Ureter (tissue), 1 donor: ENCODE measurements at places on chromosomes 13 and 19.

DNA sequence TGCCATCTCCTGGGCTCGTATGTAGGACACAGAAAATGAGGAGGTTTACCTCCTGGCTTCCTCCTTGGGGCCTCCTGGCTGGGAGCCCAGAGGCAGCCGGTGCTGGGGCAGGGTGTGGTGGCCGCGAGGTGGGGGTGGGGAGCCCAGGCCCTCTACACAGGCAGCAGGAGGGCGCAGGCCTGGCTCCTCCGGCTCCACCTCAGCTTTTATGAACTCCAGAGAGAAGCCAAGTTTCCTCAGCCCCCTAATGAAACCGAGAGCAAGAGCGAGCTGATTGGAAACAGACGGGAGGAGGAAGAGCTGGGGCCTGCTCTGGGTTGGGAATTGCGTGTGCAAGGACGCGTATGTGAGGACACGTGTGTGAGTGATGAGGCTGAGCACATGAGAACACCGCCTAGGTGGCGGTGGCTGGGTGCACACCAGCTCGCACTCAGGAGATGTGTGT is 23.1 kb downstream of the LYL1 start:
- DNase-seq, result peak; percentile 80

GRCh38 chr13:37306778-37307544 is 201.5 kb upstream of the CSNK1A1L start:
- no peak for DNase-seq

DNA sequence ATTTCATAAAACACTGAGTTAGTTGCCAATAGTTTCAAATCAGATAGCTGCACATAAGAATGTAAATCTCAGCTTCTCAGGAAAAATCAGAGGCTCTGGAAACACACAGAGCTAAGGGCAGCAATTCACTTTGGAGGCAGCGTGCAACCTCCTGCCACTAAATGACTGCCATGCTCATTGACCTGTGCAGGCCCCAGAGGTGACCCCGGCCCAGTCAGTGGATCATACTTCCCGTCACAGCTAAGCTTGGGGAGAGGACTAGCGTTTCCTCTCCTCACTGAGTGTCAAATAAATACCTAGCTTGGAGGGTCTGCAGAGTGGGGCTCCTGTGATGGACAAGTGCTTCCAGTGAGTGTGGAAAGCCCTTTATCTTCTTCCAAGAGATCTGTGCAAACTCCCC is 67.2 kb downstream of the UQCRFS1 start:
- no peak for DNase-seq

DNA sequence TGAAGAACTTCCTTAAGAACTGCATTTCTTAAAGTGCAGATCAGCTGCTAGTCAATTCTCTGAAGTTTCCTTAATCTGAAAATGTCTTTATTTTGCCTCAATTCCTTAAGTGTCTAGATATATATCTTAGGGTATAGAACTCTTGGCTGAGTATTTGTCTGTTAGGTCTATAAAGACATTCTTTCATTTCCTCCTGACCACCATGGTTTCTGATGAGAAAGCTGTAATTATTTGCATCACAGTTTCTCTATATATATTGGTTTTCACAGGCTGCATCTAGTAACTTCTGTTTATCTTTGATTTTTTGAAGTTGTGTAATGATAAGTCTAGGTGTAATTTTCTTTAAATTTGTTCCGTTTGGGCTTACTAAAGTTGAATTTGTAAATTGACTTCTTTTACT is 15.2 kb downstream of the NDFIP2 start:
- DNase-seq, result no peak

GRCh38 chr19:14395710-14396336 is 14.6 kb downstream of the ADGRE5 start:
- no peak for DNase-seq

GRCh38 chr19:14142262-14143190 is 6.1 kb upstream of the ASF1B start:
- DNase-seq, result no peak

- no peak for DNase-seq
Measured at GRCh38 chr13:52743569-52743968, 3.9 kb upstream of the CNMD start.

DNA sequence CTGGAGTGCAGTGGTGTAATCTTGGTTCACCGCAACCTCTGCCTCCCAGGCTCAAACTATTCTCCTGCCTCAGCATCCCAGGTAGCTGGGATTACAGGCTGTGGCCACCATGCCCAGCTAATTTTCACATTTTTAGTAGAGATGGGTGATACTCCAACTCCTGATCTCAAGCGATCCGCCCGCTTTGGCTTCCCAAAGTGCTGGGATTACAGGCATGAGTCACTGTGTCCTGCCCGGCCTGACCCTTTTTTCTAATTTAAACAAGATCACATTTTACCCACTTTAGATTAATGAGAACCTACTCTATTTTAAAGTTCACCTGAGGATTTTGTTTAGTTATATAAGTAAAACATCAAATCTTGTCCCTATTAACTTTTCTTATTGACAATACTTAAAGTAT is 91.8 kb upstream of the POSTN start:
- no peak for DNase-seq

DNA sequence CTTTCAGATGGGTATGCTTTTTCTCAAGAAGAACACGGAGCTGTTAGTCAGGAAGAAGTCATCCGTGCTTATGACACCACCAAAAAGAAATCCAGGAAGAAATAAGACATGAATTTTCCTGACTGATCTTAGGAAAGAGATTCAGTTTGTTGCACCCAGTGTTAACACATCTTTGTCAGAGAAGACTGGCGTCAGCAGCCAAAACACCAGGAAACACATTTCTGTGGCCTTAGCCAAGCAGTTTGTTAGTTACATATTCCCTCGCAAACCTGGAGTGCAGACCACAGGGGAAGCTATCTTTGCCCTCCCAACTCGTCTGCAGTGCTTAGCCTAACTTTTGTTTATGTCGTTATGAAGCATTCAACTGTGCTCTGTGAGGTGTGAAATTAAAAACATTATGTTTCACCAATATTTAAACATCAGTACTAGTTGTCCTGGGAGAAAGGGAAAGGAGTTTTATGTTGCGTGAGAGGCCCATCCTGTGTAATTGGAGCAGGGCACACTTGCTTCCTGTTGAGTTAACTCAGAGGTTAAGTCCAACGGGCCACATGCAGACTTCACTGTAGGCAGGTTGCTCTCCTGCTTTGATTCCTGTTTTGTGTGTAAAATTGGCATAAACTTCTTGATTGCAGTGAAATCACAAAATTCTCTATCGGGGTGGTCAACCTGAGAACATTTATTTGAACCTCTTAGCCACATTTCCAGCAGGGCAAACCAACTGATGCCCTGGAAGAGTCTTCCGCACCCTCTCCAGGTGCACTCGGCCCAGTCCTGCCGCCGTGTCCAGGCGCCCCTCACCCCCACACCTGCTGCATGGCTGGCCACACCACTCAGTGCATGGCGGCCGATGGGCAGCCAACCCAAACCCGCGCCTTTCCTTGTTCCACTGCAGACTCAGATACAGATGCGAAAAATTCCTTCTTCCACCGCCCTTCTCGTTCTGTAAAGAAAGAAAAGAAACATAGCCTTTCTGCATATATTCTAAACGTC is 31.6 kb downstream of the SHISA2 start:
- no peak for DNase-seq

- no peak for DNase-seq
Measured at GRCh38 chr19:27792576-27793127, 1420.3 kb downstream of the UQCRFS1 start.

DNA sequence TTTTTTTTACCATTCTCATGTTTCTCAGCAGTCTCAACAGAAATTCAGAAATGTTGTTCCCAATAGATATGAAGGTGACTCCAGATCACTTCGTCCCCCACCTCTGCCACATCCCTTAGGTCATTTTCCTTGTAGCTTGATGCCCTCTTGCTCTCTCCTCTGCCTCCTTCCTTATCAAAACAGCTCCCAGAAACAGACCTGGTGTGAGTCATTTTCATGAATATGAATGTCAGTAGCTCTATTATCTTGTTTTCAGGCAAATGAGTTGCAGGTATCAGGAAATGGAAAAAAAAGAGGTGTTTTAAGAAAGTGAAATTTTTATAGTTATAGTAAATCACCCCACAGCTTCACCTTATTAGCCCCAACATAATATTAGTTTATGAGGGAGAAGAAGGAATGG is 539.3 kb downstream of the SUCLA2 start:
- DNase-seq, result no peak

- DNase-seq, result no peak
Measured at GRCh38 chr19:14559916-14560775, 11.7 kb downstream of the NDUFB7 start.

DNA sequence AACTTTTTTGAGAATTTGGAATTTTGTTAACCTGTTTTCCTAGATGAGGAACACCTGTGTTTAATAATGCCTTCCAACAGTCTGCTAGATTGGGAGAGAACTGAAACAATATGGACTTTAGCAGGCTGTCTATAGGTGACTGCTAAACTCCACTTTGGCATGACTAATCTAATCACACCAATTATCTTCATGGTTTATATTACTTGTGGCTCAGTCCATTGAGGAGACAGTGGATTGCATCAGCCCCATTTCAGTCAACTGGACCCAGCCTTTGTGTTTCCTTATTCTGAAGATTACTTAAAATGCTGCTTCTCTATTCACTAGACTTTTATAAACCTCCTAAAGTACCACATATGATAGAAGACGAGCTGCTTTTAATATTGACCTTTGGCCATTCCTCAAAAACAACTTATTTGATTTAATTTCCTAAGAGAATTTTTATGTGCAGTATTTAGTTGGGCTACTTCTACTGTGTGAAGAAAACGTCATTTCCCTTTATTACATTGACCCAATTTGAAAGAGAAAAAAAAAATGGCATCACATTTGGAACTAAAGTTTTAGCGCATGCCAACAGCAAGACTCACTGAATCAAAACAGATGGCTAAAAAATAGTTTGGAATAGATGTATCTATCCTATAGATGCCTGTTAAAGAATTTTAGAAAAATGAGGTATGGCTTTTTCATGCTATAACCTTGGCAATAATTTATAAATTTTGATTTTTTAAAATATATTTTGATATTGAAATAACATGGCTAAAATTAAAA is 295.8 kb downstream of the NDFIP2 start:
- no peak for DNase-seq

- DNase-seq, result no peak
Measured at GRCh38 chr19:40390084-40390742, at the start of gene HIPK4. TSS of gene HIPK4 (minus strand) at chr19:40390181. CDS start at chr19:40389902, 279 bp downstream.

GRCh38 chr13:89497658-89498057 is 1826.5 kb downstream of the SLITRK5 start:
- no peak for DNase-seq

DNA sequence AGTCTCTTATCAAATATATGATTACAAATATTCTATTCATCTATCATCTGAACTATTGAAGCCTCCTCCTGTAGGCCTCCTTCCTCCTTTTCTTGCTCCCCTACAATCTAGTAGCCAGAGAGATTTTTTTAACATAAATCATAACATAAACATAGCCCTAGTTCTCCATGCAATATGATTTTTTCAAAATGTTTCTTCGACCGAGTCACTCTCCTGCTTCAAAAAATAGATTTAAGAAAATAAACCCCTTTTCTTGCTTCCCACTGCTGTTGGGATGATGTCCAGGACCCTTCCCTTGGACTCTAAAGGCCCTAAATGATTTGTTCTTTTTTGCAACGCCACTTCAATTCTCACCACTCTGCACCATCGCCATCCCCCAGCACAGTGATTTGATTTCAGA is 319.7 kb upstream of the TSHZ3 start:
- DNase-seq, result no peak

- no peak for DNase-seq
Measured at GRCh38 chr19:3725121-3725520, 16.9 kb downstream of the TJP3 start.

DNA sequence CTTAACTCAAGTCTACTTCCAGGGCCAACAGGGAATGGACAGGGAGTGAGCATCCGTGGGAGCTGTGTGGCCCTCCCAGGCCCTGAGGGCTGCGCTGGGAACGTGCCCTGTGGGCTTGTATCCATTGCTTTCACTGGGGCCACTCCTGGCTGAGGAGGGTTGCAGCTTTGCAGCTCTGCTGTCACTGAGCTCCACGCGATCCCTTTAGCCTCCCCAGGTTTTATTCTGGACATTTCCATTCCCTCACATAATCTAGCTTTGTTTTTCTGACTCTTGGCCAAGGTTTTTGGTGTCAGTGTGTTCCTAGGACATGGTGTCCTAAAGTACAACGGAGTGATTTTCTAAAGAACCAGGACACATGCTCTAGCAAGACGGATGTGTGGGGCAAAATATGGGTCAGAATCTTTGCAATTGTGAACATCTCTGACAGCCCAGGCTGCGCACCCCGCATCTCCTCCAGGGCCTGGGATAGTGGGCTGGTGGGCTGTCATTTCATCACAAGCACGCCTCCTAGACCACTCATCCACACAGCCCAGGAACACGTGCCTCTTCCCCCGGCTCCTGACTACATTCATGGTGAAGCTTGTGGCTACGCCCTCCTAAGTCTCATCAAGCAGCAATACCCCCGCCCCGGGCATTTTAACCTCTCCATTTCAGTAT is 28.0 kb downstream of the GGACT start:
- no peak for DNase-seq

- DNase-seq, result no peak
Measured at GRCh38 chr19:42569193-42569592, 25.5 kb downstream of the CEACAM8 start.

GRCh38 chr13:29513002-29513980 is 82.2 kb downstream of the SLC7A1 start:
- no peak for DNase-seq

GRCh38 chr13:78608252-78608687 is 4.9 kb upstream of the POU4F1 start:
- DNase-seq, result no peak
